ENCODE measurements at places on chromosomes 6 and 20.

DNA sequence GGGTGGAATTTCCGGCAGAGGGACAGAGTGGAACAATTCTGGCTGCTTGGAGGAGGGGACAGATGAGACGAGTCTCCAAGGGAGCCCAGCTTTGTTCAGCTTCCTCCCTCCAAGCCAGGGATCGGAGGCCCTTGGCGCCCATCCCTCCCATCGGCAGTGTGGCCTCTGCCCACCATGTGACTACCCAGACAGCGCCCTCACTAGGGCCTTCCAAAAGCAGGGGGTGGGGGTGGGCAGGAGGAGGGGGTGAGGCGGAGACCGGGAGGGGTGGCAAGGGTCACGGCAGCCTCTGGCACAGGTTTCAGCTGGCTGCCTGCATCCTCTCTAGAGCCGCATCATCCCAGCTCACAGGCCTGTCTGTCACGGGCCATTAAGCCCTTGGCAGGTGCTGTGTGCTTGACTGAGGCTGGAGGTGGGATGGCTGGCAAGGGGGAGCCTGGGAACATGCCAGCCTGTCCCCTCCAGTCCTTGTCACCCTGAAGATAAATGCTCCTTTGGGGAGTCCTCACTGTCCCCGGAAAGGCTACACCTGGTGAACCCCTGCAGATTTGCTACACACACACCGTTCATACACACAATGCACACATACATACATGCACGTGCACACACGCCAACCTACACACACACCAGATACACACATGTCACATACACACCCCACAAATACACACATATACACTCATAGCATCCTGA is 6.2 kb upstream of the FGD2 start:
- no peak for DNase-seq

- no peak for DNase-seq
Measured at GRCh38 chr20:14117768-14118167, 122.5 kb downstream of the MACROD2 start.

DNA sequence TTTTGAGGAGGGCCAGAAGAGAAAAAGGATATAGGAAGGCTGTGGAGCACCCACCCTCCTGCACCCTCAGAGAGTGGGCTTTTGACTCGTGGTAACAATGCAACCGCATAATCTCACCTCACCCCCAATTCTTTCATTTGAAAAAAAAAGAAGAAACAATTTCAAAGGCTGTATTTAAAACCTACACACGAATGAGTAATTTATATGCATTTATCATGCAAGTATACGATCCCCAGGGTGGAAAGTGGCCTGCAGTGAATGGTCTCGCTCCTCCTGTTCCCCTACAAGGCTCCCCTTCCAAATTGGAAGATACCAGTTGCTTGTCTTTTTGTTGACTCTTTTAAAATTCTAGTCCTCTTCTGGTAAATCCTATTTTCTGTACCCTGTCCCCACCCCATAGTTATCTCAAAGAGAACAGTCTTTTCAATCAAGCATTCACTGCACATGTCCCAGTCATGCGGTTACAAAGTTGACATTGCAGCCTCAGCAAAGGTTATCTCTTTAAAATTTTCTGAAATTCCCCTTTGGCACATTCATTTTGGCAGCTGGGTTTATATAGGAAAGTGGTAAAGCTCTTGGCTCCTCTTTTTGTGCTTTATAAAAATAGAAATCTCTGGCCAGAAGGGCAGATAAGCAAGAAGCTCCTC is 110.6 kb downstream of the ARID1B start:
- DNase-seq: no peak

DNA sequence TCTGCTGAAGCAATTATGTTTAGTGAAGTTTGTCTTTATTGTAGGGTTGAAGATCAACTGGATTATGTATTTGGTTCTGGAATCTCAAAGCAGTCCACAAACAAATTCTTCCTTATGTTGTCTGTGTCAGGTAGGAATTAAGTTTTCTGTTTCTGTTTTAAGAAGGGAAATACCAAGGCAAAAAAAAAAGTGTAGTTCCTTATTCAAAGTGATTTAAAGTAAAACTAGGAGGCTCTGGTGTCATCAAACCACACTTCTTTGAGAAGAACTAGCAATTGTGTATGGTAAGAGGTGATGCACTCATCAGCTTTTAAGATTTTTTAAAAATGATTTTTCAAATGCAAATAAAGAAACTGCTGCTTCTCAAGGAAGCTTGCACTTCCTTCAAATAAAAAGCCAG is 1.9 kb downstream of the FAM135A start:
- DNase-seq: no peak

DNA sequence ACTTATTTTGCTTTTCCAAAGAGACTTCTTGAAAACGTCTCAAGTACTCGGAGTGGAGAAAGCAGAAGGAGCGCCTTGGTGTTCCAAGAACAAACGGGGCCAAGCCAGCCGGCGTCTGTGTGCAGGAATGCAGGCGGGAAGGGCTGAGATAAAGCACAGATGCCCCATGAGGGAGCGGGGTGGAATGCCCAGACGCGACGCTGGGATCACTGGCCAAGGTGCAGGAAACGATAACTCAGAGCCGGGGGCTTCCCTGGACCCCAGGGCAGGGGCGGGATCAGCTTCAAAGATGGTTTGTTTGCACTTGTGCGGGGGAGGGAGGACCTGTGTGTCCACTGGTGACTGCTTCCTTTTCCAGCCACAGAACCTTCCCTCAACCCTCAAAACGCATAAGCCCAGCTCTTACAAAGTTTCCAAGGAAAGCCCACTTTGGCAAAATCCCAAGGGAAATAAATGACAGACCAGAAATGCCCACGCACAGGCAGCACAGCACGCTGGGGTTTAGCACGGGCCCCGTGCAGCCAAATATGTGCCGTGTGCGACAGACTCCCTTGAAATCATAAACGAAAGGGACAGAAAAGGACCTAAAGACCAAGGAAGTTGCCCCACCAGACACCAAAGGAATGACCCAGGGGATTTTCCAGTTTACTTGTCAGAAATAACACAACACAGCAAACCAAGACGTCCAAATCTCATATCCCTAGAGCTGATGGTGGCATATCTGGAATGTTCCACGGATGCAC is 113.9 kb downstream of the NFATC2 start:
- DNase-seq: no peak

DNA sequence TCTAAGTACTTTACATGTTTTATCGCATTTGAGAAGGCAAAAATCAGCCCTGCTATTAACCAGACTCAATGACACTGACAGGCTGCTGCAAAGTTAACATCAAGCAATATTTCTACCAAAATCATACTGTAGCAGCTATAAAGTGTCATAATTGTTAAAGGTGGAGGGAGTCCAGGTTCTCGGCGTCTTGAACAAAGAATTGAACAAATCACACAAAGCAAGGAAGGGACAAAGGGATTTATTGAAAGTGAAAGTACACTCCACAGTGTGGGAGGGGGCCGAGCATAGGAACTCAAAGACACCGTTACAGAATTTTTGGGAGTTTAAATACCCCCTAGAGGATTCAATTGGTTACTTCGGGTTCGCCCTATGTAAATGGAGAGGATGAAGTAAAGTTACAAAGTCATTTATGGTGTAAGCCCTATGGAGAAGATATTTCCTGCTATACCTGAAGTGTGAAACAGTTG is 12.9 kb upstream of the ZNF391 start:
- DNase-seq: no peak

DNA sequence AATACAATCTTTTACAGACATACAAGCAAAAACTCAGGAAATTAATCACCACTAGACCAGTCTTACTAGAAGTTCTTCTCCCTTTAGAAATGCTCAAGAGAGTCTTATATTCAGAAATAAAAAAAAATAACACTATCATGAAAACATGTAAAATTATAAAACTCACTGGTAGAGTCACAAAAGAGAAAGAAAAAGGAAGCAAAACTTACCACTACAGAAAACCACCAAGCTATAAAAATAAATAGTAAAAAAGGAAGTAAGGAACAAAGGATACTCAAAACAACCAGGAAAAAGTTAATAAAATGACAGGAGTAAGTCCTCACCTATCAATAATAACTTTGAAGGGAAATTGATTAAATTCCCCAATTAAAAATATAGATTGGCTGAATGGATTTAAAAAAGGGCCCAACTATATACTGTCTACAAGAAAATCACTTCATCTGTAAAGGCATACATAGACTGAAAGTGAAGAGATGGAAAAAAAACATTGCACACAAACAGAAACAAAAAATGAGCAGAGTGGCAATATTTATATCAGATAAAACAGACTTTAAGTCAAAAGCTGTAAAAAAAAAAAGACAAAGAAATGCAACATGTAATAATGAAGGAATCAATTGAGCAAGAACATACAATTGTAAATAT is 489.5 kb downstream of the KIF16B start:
- DNase-seq: no peak

DNA sequence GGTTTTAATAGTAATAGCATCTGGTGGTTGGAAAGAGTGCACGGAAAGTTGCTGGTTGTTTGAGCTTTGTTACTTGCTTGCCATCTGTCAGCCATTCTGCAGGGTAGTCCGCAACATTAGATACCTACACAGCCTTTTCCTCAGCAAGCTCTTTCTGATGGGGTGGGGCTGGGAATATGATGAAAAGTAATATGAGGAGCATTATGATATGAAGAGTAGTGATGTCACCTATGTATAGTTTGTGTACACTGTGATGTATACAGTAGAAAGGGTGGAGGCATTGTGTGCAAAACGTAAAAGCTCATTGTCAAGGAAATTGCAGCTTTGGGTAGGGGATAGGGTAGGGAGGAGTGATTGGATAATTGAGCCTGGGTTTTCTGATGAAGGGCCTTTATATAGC is 16.1 kb downstream of the SCAF8 start:
- DNase-seq: no peak

DNA sequence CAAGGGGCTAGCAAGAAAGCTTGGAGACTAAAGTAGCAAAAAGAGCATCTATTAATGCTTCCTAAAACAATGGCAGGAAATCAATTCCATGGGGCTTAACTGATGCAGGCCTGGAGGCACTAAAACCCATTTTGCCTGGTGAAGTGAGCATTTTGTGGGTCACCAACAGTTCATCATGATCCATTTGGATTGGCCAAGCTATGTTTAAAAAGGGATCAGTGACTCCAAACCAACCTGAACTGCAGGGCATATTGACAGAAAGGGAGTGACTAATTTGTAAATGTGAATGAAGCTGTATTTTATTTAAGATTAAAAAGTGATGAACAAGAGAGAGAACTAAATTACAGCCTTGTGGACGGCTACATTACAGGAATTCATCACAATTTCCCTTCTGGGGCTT is 132.0 kb downstream of the PCSK2 start:
- DNase-seq: no peak

DNA sequence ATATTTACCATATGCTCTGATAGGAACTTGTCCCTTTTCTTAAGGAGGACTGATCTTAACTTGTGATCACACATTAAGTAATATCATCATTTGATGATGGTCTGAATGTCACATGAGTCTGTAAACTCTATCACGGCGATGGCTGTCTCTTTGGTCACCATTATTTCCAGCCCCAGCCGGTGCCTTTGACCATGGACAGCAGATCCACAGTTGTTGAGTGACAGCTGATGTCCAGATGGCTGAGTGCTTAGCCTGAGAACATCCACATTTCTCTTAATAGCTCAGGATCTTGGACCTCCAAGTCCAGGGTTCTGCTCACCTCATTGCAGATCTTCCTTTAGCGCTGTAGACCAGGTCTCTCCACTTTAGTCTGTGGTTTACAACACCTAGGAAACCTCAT is 171.0 kb downstream of the TBC1D7 start:
- DNase-seq: no peak

DNA sequence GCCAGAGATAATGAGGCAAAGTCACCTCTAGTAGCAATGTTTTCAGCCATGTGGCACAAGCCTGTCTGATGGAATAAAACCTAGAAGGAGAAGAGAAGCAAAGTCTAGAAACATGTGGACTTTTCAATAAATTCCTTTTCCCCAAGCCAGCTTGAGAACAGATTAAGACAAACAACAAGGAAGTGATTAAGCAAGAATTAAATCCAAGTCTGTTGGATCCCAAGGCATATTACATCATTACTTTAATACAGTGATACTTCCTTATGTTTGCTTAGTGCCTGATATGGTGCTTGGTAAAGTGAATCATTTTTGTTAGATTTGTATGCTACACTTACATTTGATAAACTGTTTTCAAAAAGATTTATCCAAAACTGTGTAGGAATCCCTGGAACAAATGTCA is 260.3 kb upstream of the FAM83B start:
- DNase-seq: no peak

- DNase-seq: no peak
Measured at GRCh38 chr6:43047998-43048397, 5.7 kb downstream of the CUL7 start.

- DNase-seq: no peak
Measured at GRCh38 chr20:23492292-23492691, 1.4 kb downstream of the CST8 start.

DNA sequence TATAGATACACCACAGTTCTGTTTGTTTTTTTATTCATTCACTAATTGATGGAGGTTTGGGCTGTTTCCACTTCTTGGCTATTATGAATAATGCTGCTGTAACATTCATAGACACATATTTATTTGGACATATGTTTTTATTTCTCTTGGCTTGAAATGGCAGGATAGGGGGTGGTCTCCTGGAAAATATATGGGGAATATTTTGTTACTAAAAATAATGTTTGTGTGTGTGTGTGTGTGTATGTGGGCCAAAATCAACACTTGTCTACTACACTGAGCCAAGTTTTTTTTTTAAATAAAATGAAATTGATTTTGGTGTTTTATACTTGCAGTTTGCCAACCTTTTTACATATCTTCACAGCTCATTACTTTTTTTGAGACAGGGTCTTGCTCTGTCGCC is 264.4 kb upstream of the SULF2 start:
- DNase-seq: no peak

DNA sequence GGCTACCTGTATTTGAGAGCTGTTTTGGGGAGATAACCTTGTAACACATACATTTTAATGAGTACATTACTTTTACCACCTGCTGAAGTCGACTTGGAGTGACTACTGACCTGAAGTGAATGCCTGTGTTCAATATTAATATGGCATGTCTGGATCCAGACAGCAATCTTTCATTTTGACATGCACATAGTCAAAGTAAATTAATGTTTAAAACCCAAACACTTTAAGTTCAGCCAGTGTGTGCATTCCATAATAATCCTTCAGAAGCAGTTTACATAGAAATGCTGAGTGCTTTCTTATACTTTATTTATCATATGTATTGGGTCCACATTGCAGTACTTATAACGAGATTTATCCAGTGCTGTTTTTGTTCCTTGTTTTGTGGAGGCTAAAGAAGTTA is 38.0 kb downstream of the CDKAL1 start:
- no peak for DNase-seq

- no peak for DNase-seq
Measured at GRCh38 chr6:41705311-41705995, 30.0 kb downstream of the TFEB start.

DNA sequence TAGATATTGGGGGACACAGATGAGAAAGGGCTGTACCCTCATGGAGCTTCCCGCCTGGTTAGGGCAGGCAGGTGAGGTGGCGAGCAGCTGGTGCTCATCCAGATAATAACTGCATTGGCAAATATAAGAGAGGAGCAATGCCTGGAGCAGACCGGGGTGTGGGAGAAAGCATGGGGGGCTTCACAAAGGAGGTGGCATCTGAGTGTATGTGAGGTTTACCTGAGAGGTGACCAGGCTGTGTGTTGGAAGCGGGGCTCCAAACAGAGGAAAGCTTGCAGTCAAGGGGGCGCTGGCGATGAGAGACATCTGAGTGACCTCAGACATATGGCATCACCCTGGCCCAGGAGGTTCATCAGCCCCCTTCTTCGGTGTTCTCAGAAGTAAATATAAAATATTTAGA is 72.1 kb upstream of the PMEPA1 start:
- no peak for DNase-seq

GRCh38 chr6:152046118-152046517 is 238.6 kb downstream of the ESR1 start:
- DNase-seq: no peak
